ENCODE measurements at places on chromosomes 5 and 9.

DNA sequence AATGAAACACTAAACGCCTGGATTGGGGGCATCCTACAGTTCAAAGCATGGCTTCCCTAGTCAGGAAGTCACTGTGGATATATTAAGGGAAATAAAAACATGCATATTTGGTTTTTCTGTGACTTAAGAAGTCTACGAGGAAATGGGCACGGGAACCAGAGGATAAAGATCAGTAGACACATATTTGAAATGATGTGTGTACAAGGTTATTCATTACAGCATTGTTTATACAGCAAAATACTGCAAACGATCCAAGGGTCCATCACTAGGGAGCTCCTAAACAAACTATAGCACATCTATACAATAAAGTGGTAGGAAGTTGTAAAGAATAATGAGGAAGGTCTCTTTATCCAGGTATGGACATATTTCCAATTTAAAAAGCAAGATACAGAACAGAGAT lies 71.8 kb downstream of the EFNA5 start:
- ATAC-seq, result no peak

DNA sequence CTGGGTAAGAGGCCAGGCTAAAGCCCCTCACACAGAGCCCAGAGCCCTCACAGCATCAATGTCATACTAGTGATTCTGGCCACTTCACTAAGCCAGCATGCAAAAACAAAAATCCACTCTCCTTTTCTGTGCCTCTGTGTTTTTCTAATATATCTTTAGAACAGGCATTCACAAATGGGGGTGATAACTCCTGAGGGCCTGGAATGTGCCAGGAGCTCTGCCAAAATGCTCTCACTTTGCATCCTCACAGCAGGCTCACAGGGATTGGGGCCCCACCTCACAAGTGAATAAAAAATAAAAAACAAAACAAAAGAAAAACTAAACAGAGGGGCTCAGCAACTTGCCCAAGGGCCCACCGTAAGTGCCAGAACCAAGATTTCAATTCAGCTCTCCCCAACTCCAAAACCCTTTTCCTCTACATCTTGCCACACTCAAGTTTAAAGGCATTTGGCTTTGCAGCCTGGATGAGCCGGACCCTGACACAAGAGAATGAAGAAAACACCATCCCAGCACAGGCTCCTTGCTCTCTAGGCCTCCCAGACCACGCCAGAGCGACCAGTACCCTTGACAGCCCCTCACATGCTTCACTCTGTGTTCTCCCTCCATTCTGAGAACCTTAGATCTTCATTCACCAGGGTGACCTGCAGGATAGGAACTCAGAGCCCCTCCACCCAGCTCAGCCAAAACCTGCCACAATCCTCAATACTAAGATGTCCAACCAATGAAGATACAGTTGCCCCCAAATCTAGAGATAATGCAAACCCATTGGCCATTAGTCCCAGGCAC lies 51.3 kb downstream of the SAXO1 start:
- ATAC-seq, result no peak

DNA sequence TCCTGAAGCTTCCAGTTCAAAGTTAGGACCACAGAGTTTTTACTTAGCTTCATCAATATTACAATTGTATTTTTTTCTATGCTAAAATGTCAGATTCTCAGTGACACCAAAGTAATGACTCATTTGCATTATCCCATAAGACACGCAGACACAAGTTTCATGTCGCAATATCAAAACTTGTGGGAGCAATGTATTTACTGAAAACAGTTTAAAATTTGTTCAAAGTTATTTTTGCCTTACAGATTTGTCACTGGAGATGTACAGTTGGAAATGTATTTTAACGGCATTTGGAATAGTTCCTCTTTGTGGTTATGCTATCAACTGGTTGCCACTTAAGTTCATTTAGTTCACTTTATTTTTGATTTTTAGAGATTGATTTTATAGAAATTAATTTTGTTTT lies 36.2 kb upstream of the DAP start:
- no peak for ATAC-seq

DNA sequence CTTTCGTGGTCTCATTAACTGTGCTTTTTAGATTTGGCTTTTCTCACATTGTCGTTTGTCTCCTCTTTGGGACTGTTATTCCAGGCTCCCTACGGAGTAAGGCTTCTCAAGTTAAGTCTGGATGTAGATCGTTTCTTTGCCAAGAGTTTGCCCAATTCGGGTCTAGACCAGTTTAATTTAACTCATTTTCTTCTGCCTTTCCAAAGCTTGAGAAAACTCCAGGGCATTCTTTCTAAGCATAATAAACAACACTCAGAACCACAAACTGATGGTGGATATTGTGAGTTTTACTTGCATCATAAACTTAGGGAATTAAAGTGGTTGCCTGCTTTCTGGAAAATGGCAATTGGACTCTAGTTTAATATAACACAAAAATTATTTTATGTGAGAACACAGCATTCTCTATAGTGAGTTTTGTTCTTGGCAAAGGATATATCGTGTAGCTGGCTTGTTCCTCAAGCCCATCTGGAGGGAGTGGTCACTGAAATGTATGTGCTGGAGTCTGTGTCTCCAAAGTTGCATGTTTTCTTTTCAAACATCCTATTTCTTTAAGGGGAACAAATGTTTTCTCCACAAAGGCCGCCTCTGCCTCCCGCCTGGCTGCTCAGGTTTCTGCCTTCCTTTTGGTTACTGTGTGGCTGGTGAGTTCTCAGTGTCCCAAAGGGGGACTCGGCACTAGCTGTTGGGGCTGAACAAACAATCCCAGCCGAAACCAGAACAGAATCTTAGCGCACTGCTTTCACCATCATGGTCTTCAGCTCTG lies 211.3 kb upstream of the FBN2 start:
- no peak for ATAC-seq

DNA sequence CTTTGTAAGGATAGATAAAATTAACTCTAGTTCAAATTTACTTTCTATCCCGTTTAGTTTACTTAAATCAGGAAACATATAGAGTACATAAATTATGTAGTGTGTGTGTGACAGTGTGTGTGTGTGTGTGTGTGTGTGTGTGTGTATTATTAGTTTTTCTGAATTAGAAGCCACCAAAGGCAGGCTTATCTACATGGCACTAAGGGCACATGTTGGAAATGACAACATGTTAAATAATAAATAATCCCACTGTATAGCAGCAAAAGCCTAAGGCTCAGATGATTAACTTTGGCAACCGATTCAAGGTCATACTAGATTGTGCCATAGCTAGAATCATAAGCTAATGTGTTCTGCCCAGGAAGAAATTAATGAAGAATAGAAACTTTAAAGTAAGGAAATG lies 54.6 kb downstream of the MEGF9 start:
- ATAC-seq, result no peak

DNA sequence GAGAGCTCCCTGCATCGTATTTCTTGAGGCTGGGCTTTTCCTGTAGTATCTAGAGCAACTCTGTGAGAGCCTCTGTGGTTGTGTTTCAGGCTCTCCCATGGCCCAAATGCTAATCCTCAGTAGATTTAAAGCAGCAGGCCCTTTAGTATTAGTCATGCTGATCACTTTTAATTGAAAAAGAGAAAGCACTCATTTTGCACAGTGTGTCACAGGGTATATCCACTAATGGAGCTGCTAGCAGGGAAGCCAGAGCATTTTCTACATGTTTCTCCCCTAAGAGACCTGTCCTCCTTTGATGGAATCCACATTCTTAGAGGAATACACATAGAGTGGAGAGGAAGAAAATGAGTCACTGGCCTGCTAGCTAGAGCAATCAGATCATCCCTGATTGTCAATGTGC lies 348.5 kb downstream of the TMEM232 start:
- ATAC-seq, result peak; percentile 90

DNA sequence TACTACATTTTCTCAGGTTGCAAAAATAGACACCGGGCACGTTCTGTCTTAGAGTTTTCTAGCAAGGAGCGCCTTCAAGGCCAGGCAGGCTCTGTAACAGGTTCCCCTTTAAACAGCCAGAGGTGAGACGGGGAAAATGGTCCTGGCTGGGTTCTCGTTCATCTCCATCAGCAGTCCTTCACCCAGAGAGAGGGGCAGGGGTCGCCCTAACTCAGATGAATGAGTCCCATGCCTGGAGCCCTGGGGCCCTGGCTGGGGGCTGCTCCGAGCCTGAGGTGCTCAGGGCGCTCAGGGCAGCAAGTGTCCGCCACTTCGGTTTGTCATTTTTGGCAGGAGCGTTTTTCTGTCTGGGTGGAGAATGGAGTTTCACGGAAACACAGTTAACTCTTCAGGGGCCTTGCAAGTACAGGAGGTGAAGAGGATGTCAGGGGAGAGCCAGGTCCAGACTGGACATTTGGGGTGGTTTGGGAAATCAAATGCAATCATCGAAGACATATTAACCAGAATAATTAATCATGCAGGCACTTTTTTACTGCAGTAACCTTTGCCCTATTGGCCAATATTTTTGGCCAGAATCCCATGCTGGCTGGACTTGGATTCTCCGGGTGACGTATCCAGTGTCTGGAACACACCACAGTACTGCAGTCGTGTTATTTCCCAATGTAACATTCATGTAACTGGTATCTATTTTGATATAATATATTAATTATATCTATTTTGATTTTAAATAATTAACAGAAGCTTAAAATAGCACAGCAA lies 2.9 kb downstream of the NTNG2 start:
- ATAC-seq, result no peak

DNA sequence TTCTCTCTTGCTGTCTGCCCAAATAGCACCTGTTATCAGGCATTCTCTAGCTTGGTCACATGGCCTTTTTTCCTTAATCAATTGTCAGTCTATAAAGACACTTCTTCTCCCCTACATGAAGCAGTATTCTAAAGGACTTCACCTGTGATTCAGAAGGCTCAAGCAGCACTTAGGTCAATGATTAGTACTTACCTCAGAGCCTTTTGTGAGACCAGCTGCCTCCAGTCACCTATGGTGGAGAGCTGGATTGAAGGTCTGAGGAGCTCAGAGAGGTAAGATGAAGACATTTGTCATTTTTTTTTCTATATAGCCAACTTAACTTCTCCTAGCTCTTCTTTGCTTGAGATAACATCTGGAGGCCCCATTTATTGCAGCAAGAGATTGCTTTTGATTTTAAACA lies 278.3 kb upstream of the PCSK5 start:
- no peak for ATAC-seq

GRCh38 chr9:12916042-12916441 lies 141.2 kb downstream of the LURAP1L start:
- no peak for ATAC-seq

DNA sequence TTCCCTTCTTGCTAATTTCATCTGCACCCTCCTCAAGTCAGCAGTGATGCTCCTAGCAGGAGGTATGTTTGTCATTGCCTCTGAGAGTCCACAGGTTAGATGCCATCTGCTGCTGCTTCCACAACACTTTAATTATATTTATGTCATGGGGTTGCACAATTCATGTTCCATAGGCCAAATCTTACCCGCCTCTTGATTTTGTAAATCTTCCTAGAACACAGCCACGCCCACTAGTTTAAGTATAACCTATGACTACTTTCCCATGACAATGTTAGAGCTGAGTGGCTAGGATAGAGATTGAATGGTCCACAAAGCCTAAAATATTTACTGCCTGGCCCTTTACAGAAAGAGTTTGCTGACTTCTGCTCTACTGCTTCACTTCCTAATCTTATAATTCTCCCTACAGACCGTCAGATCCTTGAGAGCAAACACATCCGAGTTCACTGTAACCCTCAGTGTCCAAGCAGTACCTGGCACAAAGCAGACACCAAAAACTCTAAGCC lies 21.1 kb downstream of the LIFR start:
- no peak for ATAC-seq

DNA sequence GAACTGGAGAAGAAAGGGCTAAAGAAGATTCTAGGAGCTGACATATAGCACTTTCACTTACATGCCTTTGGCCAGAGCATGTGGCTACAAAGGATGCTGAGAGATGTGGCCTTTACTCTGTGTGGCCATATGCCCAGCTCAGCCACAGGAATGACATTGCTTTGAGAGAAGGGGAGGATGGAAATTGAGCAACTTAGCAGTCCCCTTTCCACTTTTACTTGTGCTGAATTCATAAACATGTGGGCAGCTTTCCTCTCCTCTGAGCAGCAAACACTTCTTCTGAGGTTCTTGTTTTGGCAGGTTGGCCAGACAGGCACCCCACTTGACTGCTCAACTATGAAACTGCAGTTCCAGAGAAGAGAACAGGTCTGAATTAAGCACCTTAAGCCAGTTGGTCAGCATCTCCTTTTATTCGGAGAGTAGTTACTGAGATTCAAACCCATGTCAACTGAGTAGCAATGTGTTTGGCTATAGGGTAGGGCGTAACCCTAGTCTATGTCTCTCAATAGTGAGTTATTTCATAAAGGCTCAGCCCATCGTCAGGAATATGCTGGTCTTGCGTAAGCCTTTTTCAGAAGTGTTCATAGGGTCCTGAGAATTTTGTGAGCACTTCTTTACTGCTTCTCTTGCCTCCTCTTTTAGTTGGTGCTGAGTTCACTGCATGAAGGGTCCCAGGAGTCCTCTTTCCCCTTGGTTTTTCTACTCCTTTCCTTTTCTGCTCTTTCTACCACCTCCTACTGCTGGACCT lies 134.5 kb downstream of the PALM2AKAP2 start:
- no peak for ATAC-seq

DNA sequence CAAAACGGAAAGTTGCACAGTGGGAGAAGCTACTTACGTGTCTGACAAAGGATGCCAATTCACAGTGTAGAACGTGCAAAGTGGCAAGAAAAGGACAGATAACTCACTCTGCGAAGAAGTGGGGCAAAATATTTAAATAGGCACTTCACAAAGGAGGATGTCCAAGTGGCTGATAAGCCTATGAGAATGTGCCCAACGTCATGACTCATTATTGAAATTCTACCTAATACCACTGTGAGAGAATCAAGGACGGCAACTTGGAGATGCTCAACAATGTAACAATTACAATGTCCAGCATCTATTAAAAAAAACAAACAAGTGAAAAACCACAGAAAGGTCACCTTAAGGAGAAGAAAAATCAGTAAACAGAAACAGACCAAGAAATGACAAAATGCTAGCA lies 59.0 kb downstream of the NACC2 start:
- no peak for ATAC-seq

GRCh38 chr5:160047423-160047822 lies 38.5 kb downstream of the TTC1 start:
- no peak for ATAC-seq

GRCh38 chr5:173752653-173753052 lies 135.5 kb upstream of the CPEB4 start:
- no peak for ATAC-seq

- ATAC-seq, result no peak
These were observed 22.6 kb downstream of the SLC36A1 start for GRCh38 chr5:151469992-151470391.

GRCh38 chr5:163878490-163878889 lies 373.1 kb downstream of the MAT2B start:
- ATAC-seq, result no peak

Data from SK-N-SH treated with all-trans-retinoic acid at 6 μM for 48 hours (cell line).